ENCODE measurements at places on chromosomes 5 and 9.

GRCh38 chr9:75148561-75148960 is 60.2 kb downstream of the OSTF1 start:
- DNase-seq: peak; percentile 51

- no peak for DNase-seq
These were observed 1.9 kb downstream of the ISOC1 start for GRCh38 chr5:129096382-129096991.

- no peak for DNase-seq
These were observed 29.3 kb downstream of the COL5A1 start for GRCh38 chr9:134670851-134671281.

- no peak for DNase-seq
These were observed 21.4 kb downstream of the ZNF608 start for GRCh38 chr5:124725040-124725434.

GRCh38 chr5:9545992-9546851 is at the start of gene SEMA5A:
Gene SEMA5A, minus strand, starts transcription at chr5:9546075. Its CDS starts 166,129 bp downstream, at chr5:9379946.
- no peak for DNase-seq

DNA sequence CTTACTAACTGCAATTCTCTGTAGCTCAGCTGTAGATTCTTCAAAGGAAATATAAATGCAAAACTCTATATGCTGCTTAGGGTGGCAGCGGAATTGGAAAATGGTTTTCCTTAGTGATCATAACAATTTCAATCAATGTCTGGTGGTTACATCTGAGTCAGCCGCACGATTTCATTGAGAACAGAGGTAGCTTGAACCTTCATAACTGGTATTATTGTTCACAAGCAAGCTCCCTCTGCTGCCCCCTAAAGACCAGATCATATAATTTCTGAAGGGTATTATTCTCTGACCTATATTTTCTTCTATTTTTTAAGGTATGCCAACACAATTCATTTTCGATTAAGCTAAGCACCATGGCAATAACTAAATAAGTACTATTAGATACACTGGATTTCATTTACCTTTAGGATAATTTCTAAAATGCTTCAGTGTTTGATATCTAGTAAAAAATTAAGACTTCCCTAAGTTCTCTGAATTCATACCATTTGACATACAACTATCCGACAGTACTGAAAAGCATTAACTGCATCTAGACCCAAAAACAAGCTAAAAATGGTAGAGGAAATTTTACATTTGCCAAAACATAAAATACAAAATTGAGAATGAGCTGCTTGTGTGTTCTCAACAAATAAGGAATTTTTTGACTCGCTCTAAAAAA is 181.1 kb upstream of the SPEF2 start:
- peak; percentile 38 for DNase-seq

GRCh38 chr5:52277101-52277500 is 510.6 kb upstream of the ITGA1 start:
- DNase-seq: no peak

GRCh38 chr5:154770111-154770510 is 14.9 kb downstream of the LARP1 start:
- no peak for DNase-seq

DNA sequence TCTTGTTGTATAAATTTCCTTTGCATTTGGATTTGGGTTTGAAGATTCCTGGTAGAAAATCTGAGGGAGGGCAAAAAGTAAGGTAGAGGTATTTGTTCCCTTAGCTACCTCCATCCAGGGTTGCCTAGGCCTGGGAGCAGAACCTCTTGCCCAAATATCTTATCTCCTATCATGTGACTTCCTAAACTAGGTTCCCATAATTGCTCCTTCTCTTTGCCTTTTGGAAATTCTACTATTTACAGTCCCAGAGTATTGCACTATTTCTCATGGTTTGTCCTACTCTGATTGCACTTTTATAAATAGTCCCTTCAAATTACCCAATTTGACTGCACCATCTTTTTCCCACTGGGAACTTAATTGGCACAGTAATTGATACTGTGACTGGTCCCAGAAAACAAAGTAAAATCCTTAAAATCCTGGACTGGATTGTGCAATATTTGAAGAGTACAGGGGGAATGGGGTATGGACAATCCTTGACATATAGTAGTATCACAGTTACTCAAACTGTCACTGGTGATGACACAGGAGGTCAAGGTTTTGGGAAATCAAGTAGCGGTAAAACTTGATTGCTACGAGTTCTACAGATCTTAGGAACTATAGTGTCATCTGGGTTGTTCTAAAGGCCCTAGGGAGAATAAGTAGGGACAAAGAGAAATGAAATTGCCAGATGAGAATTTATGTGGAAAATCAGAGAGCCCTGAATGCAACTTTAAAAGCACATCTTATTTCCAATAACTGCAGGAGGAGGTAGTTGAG is 31.5 kb upstream of the TMED7 start:
- DNase-seq: no peak
